ENCODE measurements at places on chromosomes 7 and 10. TPM values are rescaled to one million over a fixed set of nuclear protein-coding genes. Genes with fewer than 3 reads are reported as not detected.

DNA sequence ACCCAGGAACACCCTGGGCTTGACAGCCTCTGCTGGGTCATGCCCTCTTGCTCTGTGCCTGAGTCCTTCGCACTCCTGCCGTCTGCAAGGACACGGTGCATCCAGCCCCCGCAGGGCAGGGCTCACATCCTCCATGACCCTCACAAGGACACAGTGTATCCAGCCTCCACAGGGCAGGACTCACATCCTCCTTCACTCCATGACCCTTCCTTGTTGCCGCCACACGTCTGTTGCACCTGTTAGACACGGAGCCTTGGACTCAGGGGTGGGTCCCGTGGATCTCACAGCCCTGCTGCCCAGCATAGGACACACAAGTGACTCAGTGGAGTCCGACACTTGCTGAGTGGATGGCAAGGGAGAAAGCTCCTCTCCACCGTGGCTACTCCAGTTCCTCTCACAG, 500.8 kb downstream of the DNAJB6 start:
- DNase-seq, result no peak

DNA sequence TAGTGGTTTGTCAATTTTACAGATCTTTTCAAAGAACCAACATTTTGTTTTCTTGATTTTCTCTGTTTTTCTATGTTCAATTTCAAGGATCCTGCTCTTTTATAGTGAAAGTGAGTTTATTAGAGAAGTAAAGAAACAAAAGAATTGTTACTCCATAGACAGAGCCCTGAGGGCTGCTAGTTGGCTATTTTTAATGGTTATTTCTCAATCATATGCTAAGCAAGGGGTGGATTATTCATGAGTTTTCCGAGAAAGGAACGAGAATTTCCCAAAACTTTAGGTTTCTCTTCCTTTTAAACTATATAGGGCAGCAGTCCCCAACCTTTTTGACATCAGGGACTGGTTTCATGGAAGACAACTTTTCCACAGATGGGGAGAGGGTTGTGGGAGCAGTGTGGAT, 165.0 kb downstream of the CCSER2 start:
- no peak for DNase-seq

DNA sequence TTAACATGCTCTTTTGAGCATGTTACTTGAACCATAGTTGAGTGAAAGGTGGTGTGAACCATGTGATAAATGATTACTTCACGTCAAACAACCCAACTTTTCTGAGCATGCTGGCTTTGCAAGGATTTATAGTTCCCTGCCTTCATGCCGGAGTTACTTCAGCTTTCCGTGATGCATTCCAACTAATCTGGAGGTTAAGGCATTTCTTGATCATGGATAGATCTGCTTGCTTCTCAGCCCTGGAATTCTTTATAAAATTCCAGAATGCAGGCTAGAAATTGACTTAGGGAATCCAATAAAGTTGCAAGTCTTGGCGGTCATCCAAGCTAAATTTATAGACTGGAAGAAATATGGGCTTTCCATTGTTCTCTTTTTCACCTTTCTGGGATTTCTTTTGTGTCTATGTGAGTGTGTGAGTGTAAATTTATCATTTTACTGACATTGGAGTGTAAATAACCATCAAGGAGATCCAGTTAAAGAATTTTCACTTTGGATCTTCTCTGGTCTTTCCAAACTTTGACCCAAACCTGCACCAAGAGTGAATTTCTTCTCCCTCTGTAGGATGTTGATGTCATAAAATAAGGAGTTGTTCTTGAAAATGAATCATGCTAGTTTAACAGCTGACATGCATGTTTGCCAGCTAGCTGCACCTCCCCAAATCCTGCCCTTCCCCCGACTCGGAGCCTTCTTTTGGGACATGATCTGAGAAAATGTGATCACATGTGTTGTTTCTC, 289.0 kb downstream of the TWIST1 start:
- DNase-seq, result no peak

GRCh38 chr7:117435475-117436043, 8.3 kb upstream of the ASZ1 start:
- DNase-seq, result no peak

- DNase-seq, result no peak
Measured at GRCh38 chr7:97218767-97219166, 101.3 kb downstream of the SDHAF3 start.

DNA sequence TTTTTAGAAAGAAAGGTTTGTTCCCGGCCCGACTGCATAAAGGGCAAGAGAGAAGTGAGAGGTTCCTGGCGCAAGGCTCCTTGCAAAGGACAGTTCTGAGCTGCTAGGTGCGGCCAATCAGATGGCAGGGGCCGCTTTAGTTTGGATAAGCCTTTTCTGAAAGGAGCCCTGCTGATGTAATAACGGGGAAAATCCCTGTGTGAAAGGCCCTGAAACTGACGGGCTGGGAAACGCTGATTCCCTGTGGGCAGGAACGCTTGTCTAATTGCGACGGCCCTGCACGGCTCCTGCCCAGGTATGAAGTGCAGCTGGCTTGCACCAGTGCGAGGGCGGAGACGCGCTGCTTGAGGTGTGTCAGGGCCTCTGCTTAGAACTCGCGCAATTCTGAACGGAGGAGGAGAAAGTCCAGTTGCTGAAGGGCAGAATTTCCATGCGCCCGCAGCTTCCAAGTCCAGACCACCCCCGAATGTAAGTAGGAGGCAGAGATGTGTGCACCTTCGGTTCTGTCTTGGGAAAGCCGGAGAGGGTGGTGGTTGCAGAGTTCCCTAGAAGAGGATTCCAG, 30.5 kb downstream of the TACC2 start:
- no peak for DNase-seq

- DNase-seq, result no peak
Measured at GRCh38 chr7:116592041-116592355, 67.2 kb downstream of the CAV1 start.

DNA sequence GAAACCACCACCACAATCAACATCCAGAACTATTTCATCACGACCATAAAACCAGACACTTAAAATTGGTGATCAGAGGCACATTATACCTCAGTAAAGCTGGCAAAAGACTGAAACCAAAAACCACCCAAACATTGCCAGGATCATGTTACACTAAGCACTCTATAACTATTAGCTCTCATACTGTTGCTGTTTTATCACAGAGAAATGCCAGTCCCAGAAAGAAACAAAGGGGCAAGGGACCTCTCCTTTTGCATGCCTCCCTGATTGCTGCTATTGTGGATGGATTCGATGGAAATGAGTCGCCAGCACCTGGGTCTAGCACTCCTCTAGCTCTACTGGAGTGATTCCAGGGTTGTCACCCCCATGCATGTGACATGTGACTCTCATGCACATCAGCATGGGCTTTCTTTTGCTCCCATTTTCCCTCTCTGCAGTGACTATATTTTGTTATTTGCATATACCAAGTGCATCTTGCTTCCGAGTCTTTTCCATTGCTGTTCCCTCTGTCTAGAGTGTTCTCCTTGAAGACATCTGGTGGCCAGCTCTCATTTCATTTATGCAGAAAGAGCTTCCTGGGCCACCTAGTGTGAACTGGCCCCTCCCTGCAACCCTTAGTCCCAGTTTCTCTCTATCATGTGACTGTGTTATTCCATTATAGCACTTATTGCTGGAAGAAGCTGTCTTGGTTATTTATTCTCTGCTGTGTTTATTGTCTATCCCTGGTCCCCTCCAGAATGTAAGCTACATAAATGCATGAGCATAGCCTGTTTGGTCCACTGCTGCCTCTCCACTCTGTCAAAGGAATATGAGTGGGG, 300.6 kb downstream of the PLXNA4 start:
- DNase-seq, result no peak

DNA sequence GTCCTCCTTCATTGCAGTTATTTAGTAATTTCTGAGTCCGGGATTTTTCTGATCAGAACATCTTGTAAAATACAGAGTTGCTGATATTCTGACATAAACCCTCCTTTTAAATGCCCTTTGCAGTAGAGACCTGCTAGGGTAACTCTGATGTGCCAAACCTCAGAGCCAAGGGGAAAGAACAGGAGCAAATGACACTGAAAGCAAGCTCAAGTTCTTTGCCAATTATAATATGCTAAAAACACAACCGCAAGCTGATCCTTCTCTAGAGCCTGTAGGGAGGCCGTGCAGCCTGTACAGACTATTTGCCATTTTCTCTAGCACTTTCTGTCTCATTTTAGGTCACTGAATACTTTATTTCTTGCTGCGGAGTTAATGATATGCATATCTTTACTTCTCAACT, 240.4 kb downstream of the CAMK1D start:
- DNase-seq, result no peak

- no peak for DNase-seq
Measured at GRCh38 chr10:78630944-78631838, 437.6 kb upstream of the ZMIZ1 start.

- DNase-seq, result no peak
Measured at GRCh38 chr10:129319934-129320333, 147.1 kb upstream of the MGMT start.

DNA sequence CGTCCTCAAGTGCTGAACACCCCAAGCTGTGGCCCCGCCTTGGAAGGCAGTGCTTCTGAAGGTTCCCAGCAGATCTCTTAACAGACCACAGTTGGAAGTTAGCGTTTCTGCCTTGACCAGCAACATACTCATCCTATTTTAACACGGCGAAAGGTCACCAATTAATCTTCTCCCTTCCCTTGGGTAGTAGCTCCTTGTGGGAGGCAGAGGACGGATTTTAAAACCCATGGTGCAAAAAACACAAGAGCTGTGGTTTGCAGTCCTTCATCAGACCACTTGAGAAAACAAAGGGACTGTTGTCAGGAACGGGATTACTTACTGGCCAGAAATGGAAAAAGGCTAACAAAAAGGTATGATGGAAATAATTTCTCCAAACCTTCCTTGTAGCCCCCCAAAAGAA, 87.3 kb downstream of the BEND7 start:
- no peak for DNase-seq

GRCh38 chr10:44569193-44570091, 184.5 kb upstream of the CXCL12 start:
- DNase-seq, result no peak

- DNase-seq, result no peak
Measured at GRCh38 chr7:155258226-155258560, 39.5 kb upstream of the INSIG1 start.

GRCh38 chr10:97128516-97129154, 57.1 kb downstream of the SLIT1 start:
- DNase-seq, result peak; percentile 38

DNA sequence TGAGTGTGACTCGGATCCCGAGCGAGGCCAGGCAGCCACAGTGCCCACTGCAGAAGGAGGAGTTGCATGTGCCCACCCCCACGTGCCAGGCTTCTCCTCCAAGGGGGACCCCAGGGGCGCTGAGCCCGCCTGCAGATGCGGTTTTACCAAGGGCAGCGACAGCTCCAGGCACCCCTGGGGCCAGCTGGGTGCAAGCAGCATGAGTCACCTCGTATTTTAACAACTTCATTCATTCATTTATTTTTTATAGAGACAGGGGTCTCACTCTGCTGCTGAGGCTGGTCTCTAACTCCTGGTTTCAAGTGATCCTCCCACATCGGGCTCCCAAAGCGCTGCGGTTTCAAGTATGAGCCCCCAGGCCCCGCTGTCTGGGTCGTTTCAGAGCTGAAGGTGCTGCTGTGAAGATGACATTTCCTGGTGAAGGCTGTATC, 1.3 kb upstream of the FOXL3 start:
- no peak for DNase-seq

- no peak for DNase-seq
Measured at GRCh38 chr10:71404503-71405295, 8.0 kb downstream of the CDH23 start.

GRCh38 chr10:47021850-47022249, 110.6 kb downstream of the PTPN20 start:
- peak; percentile 70 for DNase-seq

DNA sequence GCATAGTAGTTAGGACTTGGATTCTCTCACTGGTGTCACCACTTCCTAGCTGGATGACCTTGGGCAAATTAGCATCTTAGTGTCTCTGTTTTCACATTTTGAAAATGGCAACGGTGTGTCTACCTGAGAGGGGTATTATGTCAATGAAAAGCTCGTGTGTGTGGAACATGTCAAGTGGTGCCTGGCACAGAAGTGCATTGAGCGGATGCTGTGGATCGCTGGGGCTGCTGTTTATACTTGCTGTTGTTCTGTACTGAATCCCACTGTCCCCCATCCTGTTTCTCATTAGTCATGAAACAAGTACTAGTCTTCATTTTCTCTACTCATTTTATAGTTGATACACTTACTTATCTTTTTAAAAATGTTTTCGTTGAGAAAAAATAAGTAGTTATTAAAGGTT, 26.1 kb downstream of the RBM33 start:
- DNase-seq, result no peak

DNA sequence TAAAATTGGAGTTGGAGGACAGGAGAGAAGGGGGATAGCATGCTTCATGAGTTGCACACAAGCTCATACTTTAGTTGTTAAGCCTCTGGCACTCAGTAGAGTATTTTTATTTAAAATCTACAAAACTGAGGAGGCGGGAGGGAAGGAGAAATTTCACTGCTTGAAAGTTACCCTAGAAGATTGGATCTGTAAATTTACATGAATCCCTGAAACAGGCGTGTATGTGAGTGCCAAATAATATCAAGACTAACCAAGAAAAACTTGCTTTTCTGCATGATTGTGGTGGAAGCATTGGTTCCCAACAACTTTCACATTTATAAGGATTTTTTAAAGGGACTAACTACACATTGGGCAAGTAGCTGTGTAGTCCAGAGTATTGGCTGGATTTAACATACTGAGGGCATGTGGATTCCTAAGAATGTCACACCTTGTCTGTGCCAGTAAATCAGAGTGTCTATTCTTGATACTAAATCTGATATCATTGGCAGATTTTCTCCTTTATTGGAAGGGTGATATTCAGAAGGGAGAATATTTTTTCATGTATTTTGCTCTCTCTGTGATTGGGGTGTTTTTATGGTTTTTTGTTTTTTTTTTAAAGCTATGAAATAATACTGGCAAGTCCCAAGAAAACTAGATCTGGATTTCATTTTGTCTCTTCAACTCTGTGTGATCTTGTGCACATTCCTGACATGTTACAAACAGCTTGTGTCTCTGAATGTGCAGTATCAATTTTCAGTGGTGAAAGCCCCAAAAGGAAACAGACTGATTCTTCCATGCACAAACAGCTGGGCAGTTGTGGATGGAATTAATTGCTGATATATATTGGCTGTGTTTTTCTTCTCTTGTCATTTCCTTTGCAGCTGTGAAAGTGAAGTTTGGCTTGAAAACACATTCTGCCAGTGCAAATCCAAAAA, 67.2 kb downstream of the ADD3 start:
- no peak for DNase-seq

The ICA1 gene
- total RNA-seq, result 76.0 TPM

The CXCL12 gene
- total RNA-seq, result 121 TPM

The LARP4B gene
- total RNA-seq, result 69.8 TPM

The CACNB2 gene
- 20.6 TPM for total RNA-seq

The FAM131B gene
- 0.19 TPM for total RNA-seq

The PTPRN2 gene
- total RNA-seq, result 0.92 TPM

The PODXL gene
- total RNA-seq, result 76.2 TPM

All from cardiac septum (tissue), 1 donor.